ENCODE measurements at places on chromosomes 13 and 19.

DNA sequence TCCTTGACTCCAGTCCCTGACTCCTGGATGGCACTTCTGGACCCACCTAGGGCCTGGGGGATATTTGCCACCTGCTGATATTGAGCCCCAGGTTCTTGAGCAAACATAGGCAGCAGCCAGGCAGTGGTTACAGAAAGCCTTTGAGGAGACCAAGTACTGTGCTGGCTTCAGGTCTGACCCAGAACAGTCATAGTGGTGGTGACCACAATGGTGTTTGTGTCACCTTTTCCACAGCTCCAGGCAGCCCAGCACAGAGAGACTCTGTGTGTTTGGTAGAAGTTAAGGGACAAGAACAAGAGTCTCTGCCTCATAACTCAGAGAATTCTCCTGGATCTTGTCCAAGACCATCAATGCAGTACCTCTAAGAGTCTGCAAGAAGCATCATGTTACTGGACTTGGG lies 14.6 kb upstream of the CLC start:
- DNase-seq = no peak

DNA sequence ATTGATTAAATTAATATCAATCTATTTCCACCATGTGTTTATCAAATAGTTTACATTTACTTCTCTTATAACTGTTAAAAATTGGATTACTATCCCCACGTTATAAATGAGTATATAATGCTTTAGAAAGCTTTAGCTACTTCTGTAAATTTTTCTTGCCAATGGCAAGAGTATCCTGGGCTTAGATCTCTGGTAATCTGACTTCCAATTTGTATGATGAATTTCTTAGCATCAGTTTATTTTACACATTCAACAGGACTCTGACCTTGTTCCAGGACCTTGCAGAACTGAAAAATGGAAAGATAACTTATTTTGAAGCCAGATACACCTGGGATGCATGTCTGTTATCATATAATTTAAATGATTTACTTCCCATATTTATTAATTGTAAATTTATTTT lies 2759.4 kb downstream of the PCDH9 start:
- DNase-seq = no peak

GRCh38 chr13:76929320-76929719 lies 19.0 kb upstream of the ACOD1 start:
- DNase-seq = no peak

- no peak for DNase-seq
Observed at GRCh38 chr13:106696719-106697118, 128.8 kb upstream of the ARGLU1 start.

- no peak for DNase-seq
Observed at GRCh38 chr13:59343132-59343531, 820.6 kb downstream of the DIAPH3 start.

DNA sequence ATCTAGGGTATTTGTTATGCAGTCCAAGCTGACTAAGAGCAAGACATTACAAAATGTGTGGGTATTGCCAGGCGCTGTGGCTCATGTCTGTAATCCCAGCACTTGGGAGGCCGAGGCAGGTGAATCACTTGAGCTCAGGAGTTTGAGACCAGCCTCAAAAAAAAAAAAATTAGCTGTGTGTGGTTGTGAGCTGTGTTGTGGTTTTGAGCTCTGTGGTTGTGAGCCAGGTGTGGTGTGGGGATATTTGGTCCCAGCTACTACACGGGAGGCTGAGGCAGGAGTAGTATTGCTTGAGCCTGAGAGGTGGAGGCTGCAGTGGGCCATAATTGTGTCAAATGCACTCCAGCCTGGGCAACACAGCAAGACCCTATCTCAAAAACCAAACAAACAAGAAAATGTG lies 5.6 kb upstream of the KEAP1 start:
- no peak for DNase-seq

DNA sequence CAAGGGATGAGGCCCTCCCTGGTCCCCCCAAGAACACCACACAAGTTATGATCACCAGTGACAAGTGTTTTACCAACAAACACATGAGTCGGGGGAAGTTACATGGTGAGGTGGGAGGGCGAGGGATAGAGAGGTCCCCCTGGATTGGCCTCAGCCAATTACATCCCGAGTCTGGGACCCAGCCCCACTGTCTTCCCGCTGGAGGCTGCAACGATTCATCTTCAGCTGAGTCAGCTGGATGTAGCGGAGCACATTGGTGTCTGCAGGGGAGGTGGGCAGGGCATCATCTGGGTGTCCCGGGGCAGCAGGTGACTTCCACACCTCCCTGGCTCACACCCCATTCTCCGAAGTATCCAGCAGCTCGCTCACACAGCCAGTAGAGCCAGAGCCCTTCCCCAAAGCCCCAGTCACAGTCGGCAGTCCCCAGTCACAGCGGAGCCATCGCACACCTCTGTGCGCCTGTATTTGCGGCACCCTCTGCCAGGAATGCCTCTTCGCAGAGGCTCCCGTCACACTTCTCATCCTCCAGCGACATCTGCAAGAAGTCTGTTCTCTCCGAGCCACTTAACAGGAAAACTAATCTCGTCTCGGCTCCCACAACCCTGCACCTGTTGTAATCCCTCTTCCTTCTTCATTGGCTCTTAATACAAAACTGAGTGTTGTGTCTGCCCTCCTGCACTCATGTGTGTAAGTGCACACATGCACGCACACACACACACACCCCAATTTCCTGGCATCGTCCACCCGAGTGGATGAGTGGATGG lies 2.0 kb downstream of the TTC9B start:
- no peak for DNase-seq

DNA sequence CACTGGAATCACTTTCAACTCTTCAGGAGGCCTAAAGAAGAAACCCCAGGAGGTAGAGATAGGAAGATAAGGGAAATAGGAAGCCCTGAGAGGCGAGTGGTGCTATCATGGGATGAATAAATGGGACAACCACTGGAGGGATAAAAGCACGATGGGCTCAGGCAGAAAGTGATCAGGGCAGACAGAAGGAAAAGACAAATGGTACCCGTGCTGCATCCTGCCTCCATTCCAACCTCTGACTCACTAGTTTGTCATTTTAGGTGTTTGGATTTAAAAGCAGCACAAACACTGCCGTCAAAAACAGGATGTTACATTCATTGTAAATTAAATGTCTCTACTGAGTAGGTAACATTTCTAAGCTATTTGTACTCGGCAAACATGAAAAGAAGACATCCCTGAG lies 314.3 kb upstream of the HTR2A start:
- no peak for DNase-seq

DNA sequence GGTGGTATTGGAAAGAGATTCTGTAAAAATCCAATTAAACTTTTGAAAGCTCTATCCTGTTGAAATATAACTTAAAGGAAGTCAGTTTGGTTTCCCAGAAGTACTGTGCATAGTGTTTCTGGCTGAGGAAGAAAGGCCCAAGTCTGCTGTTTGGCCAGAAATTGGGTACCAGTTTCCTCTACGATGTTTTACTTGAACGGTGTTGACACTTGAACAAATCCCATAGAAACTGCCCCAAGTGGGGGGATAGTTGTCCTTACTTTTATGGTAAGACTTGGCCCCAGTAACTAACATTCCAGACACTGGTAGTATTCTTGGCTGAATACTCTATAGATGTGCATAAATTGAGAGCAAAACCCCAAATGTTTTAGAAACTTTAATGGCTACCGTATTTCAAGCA lies 14.2 kb downstream of the KLF5 start:
- no peak for DNase-seq

GRCh38 chr19:37964109-37964508 lies 57.1 kb downstream of the SIPA1L3 start:
- no peak for DNase-seq

DNA sequence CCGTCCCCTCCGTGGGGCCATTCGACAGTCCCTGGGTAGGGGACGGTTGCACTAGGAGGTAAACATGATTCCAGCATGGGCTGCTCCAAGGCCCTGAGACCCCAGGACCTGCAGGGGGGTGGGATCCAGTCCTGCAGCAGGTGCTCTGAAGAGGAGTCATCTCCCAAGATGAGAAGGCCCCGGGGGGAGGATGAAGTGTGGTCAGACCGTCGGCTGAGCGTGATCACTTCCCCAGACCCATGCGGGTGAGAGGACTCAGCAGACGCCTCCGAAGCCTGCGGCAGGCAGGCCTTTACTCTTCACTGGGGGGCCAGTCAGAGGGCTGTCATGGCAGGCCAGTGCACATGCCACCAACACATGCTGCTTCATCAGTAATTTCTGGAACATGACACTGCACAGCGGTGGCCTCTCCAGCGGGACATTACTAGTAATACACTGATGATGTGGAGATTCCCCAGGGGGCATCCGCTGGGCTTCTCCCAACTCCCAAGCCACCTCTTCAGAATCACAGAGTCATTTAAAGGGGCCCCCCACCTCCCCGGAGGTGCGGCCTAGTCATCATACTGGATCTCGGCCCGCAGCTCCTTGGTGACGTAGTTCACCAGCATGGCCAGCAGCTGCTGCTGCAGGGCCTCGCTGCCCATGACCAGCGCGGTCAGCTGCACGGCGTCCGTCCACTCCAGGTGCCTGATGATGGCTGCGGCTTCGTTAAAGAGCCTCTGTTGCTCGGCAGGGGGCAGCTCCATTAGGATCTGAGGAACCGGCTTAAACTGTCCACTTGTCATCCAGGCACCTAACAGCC lies 12.7 kb downstream of the C19orf12 start:
- no peak for DNase-seq

GRCh38 chr13:103161476-103161875 lies 95.3 kb upstream of the SLC10A2 start:
- DNase-seq = no peak

GRCh38 chr13:20131057-20131832 lies 29.6 kb downstream of the GJA3 start:
- no peak for DNase-seq

GRCh38 chr13:32205431-32206096 lies 109.6 kb downstream of the ZAR1L start:
- DNase-seq = no peak

GRCh38 chr13:71359641-71360040 lies 507.4 kb downstream of the DACH1 start:
- no peak for DNase-seq

- DNase-seq = no peak
Observed at GRCh38 chr19:49887037-49887664, 9.5 kb downstream of the IL4I1 start.

GRCh38 chr19:1223018-1223855 lies 14.6 kb downstream of the CBARP start:
- DNase-seq = no peak

GRCh38 chr13:75505327-75505726 lies 23.4 kb upstream of the TBC1D4 start:
- no peak for DNase-seq

- no peak for DNase-seq
Observed at GRCh38 chr13:114309806-114310410, 4.4 kb upstream of the CHAMP1 start.

GRCh38 chr19:36257520-36257876 lies 42.6 kb downstream of the ZNF146 start:
- DNase-seq = no peak

DNA sequence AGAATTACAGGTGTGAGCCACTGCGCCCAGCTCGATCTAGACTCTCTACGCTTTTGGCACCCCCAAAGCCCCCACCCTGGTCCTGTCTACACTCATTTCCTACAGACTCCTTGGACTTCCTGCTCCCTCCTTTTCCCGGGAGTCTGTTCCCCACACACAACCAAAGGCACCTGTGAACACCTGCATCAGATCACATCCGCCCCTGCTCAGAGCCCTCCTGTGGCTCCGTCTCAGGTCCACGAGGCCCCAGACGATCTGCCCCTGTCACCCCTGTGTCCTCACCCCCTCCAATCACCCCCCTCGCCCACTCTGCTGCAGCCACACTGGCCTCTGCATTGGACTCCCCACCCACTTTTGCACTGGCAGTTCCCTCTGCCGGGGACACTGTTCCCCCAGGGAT lies 12.4 kb upstream of the PAK4 start:
- DNase-seq = no peak

DNA sequence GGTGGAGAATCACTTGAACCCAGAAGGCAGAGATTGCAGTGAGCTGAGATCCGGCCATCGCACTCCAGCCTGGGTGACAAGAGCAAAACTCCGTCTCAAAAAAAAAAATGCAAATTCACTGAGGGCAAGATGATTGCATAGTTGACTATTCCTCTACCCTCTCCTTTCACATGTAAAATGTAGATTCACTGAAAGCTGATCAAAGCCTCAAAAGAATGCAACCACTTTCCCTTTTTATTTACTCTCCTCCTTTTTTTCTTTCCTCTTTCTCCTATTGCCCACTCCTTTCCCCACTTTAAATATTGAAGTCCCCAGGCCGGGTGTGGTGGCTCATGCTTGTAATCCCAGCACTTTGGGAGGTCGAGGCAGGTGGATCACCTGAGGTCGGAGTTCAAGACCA lies 6.3 kb downstream of the TEX101 start:
- no peak for DNase-seq

GRCh38 chr13:102686024-102686423 lies 8.8 kb downstream of the METTL21C start:
- no peak for DNase-seq

GRCh38 chr19:7488736-7489353 lies at the start of gene PEX11G:
TSS of gene PEX11G (minus strand) at chr19:7489035. CDS start at chr19:7489010, 25 bp downstream.
- peak; percentile 81 for DNase-seq

GRCh38 chr19:18119013-18119716 lies 21.6 kb downstream of the MAST3 start:
- peak; percentile 21 for DNase-seq

GRCh38 chr13:85486663-85487062 lies 312.6 kb downstream of the SLITRK6 start:
- DNase-seq = no peak

DNA sequence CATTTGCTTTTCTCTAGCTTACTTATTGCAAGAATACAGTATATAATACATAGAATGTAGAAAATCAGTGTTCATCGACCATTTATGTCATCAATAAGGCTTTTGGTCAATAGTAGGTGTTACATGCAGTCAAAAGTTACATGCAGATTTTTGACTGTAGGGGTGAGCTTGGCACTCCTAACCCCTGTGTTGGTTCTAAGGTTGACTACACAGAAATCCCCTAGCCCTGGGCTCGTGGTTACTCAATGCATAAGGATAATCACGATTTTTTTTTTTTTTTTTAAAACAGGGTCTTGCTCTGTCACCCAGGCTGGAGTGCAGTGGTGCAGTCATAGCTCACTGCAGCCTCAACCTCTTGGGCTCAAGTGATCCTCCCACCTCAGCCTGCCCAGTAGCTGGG lies 4.0 kb upstream of the NWD1 start:
- DNase-seq = no peak

- DNase-seq = no peak
Observed at GRCh38 chr13:99018418-99019180, 40.7 kb upstream of the DOCK9 start.

- DNase-seq = no peak
Observed at GRCh38 chr19:57656346-57656745, 12.4 kb upstream of the ZSCAN4 start.

GRCh38 chr13:68369739-68370138 lies 1139.6 kb upstream of the PCDH9 start:
- DNase-seq = no peak

- DNase-seq = no peak
Observed at GRCh38 chr13:27853335-27853734, 61.1 kb downstream of the GSX1 start.
